ENCODE measurements at places on chromosomes 16 and 17. TPM values are rescaled to one million over a fixed set of nuclear protein-coding genes. Genes with fewer than 3 reads are reported as not detected.

KRTAP9-7 gene
- total RNA-seq, result not detected

AOC2 gene
- total RNA-seq, result 0.55 TPM

PIPOX gene
- total RNA-seq, result 0.23 TPM

PTGES3L gene
- total RNA-seq, result not detected

ETV4 gene
- total RNA-seq, result 70.3 TPM

CD68 gene
- 23.4 TPM for total RNA-seq

ABCA10 gene
- total RNA-seq, result not detected

KREMEN2 gene
- total RNA-seq, result 11.7 TPM

CDR2L gene
- 20.4 TPM for total RNA-seq

CRHR1 gene
- total RNA-seq, result not detected

SLC5A10 gene
- not detected for total RNA-seq

SOCS1 gene
- total RNA-seq, result 2.5 TPM

GPR142 gene
- total RNA-seq, result not detected

LHX1 gene
- not detected for total RNA-seq

ZNF213 gene
- total RNA-seq, result 5.8 TPM

CTRB1 gene
- total RNA-seq, result not detected

IRF8 gene
- not detected for total RNA-seq

TMEM98 gene
- total RNA-seq, result 57.0 TPM

CCNF gene
- total RNA-seq, result 35.5 TPM

CCDC200 gene
- total RNA-seq, result not detected

SLC25A10 gene
- 13.2 TPM for total RNA-seq

TNFSF13 gene
- total RNA-seq, result 5.9 TPM

CCDC40 gene
- total RNA-seq, result 0.57 TPM

TERB1 gene
- not detected for total RNA-seq

NUP85 gene
- 38.1 TPM for total RNA-seq

RASL10B gene
- total RNA-seq, result 0.11 TPM

ZG16 gene
- not detected for total RNA-seq

SMIM36 gene
- not detected for total RNA-seq

SP2 gene
- total RNA-seq, result 2.7 TPM

RNF43 gene
- total RNA-seq, result 10.1 TPM

VTN gene
- total RNA-seq, result not detected

NPIPB6 gene
- 0.04 TPM for total RNA-seq

ZNF771 gene
- total RNA-seq, result 7.7 TPM

ADAP2 gene
- total RNA-seq, result 0.62 TPM

ZNF319 gene
- 2.7 TPM for total RNA-seq

TMEM100 gene
- total RNA-seq, result not detected

SLFN12L gene
- total RNA-seq, result not detected

CCL17 gene
- total RNA-seq, result not detected

GRB7 gene
- total RNA-seq, result 31.5 TPM

TMEM11 gene
- total RNA-seq, result 25.0 TPM

KIF19 gene
- not detected for total RNA-seq

TOP3A gene
- 22.4 TPM for total RNA-seq

PRKCA gene
- 2.9 TPM for total RNA-seq

KRT9 gene
- total RNA-seq, result 0.23 TPM

PRR35 gene
- not detected for total RNA-seq

GPR139 gene
- not detected for total RNA-seq

TBC1D3 gene
- not detected for total RNA-seq

KRT16 gene
- total RNA-seq, result 260 TPM

EPOP gene
- 4.1 TPM for total RNA-seq

ABCC12 gene
- not detected for total RNA-seq

CX3CL1 gene
- 8.4 TPM for total RNA-seq

CDYL2 gene
- total RNA-seq, result 2.4 TPM

ZNF48 gene
- total RNA-seq, result 5.2 TPM

WNT3 gene
- 0.19 TPM for total RNA-seq

SCNN1G gene
- total RNA-seq, result 0.04 TPM

MYH10 gene
- total RNA-seq, result 36.1 TPM
